ENCODE measurements at places on chromosomes 13 and 19.

GRCh38 chr19:10862561-10863106, 8.7 kb upstream of the CARM1 start:
- DNase-seq: no peak

- DNase-seq: no peak
These were observed 10.2 kb upstream of the CARM1 start for GRCh38 chr19:10861103-10861651.

DNA sequence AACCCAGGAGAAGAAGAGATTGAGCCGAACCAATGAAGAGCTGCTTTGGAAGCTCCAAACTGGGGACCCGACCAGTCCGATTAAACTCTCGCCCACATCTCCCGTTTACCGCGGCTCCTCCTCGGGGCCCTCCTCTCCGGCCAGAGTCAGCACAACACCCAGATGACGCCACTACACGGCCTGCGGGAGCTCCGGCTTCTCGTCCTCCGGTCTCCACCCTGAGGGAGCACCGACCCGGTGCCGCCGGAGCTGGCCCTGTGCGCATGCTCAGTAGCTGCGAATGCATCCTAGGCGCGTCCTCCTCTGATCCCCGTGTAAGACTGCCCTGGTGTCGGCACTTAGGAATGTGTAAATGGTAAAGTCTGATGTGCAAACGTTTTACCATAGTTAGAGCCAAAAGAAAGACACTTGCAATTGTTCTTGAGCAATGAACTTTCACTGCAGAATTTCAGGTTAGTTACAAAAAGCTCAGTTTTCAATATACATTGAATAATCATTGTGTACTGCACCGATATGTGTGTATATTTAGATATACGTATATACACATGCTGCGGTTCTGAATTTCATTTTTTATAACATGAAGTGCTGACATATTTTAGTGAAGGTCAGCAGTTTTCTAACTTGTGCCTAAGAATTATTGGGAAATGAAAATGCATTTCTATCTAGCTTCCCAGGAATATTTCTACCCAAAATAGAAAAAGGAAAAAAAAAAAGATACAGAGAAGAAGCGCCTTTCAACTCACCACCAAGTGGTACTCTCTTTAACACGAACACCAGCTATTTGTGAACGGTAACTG, 92.2 kb downstream of the SLC7A1 start:
- no peak for DNase-seq

DNA sequence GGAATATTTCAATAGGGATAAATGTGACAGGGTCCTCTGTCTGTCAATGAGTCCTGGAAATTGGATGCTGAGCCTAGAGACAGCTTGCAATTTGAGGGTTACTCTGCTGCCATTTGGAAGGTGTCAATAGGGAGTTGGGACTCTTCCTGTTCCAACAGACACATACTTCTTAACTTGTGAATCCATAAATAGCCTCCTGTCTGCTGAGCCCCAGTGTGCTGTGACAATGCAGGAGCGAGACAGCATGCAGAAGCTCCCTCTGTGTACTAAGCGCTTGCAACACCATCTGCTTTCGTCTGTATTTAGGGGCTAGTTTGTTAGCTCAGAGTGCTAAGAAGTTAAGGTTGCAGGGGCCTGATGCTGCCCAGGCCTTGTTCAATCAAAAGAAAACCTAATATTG, 58.5 kb upstream of the GPR12 start:
- no peak for DNase-seq

DNA sequence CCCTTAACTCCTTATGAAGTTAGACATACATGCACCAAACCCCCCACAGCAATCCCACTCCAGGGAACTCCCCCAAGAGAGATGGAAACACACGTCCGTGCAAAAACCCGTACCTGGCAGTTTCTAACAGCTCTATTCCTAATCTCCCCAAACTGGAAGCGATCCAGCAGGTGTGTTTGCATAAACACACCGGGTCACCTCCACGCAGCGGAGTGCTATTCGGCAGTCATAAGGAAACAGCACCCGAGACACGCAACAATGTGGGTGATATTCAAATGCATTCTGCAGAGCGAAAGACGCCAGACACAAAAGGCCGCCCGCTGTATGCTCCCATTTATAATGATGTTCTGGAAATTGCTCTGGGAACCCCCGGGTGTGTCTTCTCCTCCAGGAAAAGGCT, 6.8 kb upstream of the ZNRF4 start:
- no peak for DNase-seq

DNA sequence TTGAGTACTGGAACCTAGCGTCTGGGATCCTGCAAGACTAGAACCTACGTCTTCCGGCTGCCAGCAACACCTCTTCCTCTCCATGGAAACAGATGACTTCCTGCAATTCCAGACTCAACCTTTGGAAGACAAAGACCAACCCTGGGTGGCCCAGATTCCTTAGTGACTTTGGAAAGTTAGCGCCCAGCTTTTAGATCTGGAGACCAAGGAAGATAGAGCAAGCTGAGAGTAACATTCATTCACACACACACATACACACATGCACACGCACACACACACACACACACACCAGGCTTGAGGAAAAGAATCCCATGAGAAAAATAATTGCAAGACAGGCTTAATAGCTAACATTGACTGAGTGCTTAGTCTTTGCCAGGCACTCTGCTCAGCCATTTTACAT, 788.9 kb downstream of the UQCRFS1 start:
- DNase-seq: no peak

All from retina (tissue), 1 donor.